ENCODE measurements at places on chromosomes 2 and 18. TPM values are rescaled to one million over a fixed set of nuclear protein-coding genes. Genes with fewer than 3 reads are reported as not detected.

POTEE gene
- total RNA-seq, result not detected

IL1R1 gene
- 39.0 TPM for total RNA-seq

GAREM2 gene
- 0.15 TPM for total RNA-seq

IL1F10 gene
- total RNA-seq, result not detected

FAHD2A gene
- 75.2 TPM for total RNA-seq

SPATA3 gene
- total RNA-seq, result not detected

DAW1 gene
- total RNA-seq, result not detected

ZNF396 gene
- total RNA-seq, result 1.2 TPM

DNA sequence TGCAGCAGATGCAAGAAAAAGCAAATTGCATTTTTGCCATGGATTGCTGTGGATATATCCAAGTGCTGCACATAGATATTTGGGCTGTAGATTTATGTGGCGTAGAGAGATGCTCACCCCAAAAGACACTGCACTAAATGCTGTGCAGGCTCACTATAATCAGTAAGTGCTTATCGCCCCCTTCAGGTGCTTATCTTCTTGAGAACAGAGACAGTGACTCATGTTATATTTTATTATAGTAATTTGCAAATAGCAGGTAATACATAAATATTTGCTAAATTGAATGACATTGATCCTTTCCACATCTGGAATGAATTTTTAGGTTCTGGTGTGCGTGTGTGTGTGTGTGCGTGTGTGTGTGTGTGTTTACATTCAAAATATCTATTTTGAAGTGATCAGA lies 36.8 kb upstream of the PLEKHM3 start:
- no peak for DNase-seq

GRCh38 chr2:207624185-207625013 lies 795 bp downstream of the METTL21A start:
- DNase-seq, result peak; percentile 76

DNA sequence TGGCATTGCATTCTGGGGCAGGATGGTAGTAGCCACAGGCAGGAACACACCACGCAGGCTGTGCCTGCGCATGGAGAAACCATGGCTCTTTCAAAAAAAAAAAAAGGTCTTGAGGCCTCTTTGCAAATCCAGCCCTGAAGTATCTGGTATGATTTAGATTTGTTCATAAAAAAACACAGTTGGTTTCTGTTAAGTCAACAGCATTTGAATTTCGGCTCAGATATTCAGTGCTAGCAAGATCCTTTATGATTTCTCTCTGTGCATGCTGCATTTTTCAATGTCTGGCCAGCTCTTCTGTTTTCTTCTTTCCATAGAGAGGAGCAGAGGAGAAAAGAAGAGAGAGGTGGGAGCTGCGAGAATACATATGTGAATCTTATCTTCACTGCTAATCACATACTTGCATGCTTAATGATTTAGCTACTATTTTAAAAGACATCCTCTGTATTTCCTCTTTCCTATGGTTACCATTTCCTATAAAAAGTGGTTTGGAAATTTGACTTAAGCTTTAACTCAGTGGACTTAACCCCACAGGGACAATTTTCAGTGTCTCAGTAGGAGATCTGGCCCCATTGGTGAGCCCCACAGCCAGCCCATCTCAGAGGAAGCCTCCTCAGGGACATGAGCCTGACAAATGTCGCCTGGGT lies 214.3 kb upstream of the APCDD1 start:
- no peak for DNase-seq

- DNase-seq, result no peak
Observed at GRCh38 chr2:9060819-9061218, 57.3 kb upstream of the MBOAT2 start.

DNA sequence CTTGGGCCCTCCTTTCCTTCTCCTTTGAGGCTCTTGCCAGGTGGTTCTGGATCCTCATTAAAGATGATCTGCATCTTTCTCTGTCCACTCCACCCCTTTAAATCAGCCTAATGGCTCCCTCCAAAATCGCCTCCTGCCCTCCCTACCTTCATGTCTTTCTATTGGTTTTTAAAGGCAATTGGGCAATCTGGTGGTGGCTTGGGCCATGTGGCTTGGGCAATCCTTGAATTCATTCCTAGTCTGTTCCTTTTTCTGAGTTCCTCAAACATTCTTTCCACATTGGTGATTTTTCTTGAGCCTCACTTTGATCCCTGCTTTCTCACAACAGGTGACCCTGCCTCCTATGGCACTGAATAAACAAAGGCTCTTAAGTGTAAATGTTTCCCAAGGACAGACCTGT lies 266.2 kb upstream of the REV1 start:
- no peak for DNase-seq

DNA sequence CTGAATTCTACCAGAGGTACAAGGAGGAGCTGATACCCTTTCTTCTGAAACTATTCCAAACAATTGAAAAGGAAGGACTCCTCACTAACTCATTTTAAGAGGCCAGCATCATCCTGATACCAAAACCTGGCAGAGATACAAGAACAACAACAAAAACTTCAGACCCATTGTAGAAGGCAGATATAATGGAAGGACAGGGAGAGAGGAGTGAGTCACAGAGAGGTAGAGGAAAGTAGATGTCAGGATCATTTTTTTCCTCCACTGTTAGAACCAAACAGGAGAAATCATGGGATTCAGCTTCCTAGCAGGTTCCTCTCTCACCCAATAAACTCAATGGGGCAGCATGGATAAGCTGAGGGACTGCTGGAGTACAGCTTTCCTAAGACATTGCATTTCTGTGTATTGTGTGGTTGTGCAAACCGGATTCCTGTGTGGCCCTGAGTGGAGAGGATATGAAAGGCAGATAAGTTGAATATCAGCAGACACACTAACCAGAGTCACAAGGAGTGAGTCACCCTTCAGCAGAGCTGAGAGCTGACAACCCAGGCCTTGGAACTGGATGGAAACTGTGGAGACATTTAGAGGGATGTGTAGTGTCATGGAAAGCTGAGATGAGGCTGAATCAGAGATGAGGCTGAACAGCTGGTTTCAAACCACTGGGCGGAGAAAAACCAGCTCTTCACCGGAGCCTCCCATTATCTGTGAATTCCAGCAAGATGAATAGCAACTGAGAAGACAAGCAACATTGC lies 60.9 kb upstream of the MMADHC start:
- DNase-seq, result no peak

DNA sequence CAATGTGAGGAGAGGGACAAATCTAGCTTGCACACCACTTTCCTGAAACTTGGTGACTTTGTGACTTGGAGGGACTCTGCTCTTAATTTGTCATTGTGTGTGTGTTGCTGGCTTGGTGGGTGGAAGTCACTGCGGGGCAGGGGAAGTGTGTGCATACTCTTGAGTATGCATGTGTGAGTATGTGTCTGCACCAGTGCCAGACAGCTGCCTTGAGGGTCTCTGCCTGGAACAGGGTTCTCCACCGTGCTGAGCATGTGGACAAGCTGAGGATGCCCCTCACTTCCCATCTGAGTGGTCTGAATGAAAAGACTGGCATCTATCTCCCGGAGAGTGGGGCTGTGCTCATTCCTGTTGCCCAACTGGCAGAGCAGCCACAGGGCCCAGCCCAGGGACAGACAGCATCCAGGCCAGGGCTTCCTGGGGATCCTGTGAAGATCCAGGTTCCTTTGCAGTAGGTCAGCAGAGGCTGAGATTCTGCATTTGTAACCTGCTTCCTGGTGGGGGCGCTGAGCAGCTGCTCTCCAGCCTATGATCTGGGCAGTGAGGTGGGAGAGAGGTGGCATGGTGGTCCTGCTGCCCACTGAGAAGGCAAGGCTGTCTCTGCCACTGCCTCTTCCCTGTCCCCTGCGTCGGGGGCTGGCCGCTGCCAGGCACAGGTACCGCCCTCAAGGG lies 138.9 kb upstream of the HAAO start:
- DNase-seq, result no peak

- no peak for DNase-seq
Observed at GRCh38 chr2:85974390-85974789, 85.6 kb upstream of the ST3GAL5 start.

DNA sequence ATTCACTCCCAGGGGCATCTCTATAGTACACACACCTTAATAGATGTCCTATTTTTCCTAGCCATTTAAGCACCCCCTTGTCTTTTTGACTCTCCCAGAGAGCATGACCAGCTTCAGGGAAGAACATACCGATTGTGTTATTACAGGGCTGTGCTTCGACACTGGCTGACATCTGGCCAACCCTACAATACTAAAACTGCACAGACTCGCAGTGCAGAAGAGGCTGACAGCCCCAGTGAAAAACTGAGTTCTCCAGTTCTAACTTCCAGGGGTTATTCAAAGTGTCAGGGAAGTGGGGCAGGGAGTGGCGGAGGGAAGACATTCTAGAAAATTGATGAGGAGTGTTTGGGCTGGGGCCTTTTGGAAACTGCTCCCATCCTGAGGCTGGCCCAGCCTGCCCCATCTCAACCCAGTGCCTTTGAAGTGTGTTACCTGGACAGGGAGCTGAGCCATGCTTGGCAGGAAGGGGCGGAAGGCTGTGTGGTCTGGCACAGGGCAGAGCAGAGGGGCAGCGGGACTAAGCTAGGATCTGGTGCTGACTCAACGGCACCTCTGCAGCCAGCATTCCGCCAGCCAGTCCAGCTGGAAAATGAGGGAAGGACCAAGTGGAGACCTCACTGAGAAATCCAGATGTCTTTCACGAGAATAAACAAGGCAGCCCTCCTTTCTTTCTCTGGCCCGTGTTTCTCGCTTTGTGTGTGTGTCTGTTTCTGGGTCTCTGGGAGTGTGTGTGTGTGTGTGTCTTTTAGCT lies 15.4 kb upstream of the IGFBP5 start:
- no peak for DNase-seq

DNA sequence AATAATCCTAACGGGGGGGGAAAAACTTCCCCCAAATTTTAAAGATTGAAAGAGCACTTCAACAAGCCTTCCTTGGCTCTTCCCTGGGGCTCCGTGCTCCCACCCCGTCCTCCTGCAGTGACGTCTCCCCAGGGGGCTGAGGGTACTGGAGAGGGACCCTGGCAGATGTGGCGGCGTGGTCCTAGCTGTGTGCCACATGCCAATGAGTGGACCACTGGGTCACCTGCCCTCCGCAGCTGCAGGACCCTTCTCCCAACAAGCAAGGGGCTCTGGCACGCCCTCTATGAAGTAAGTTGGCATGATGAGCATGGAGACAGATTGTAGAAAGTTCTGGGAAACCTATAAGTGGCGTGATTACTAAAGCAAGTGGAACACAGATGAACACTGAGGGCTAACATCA lies 46.7 kb downstream of the PXDN start:
- no peak for DNase-seq

DNA sequence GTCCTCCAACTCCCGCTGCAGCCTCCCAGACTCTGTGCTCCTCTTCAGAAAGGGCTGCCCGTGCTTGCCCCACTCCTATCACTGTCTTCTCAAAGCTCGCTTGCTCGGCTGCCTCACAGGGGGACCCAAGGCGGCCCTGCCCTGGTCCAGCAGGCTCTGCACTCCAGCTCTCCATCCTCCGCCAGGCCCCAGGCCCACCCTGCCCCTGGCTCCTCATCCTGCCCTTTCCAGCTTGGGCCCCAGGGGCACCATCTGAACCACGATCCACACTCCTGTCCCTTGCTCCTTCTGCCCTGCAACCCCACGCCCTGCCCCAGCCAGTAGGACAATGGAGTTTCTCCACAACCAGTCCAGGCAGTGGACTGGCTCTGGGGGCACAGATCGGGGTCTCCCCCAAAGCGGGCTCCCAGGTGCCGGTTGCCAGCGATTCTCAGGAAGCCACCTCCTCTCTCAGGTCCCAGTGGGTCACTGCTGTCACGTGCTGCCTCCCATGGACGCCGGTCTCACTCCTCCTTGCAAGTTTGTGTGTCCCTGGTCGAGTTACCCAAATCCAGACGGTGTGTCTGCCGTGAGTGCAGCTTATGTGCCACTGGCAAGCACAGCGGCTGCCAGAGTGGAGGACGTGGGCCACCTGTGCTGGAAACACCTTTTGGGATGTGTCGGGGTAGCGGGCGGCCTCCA lies 238.5 kb downstream of the HDAC4 start:
- peak; percentile 41 for DNase-seq

- DNase-seq, result no peak
Observed at GRCh38 chr2:28209864-28210263, 182.8 kb upstream of the FOSL2 start.

DNA sequence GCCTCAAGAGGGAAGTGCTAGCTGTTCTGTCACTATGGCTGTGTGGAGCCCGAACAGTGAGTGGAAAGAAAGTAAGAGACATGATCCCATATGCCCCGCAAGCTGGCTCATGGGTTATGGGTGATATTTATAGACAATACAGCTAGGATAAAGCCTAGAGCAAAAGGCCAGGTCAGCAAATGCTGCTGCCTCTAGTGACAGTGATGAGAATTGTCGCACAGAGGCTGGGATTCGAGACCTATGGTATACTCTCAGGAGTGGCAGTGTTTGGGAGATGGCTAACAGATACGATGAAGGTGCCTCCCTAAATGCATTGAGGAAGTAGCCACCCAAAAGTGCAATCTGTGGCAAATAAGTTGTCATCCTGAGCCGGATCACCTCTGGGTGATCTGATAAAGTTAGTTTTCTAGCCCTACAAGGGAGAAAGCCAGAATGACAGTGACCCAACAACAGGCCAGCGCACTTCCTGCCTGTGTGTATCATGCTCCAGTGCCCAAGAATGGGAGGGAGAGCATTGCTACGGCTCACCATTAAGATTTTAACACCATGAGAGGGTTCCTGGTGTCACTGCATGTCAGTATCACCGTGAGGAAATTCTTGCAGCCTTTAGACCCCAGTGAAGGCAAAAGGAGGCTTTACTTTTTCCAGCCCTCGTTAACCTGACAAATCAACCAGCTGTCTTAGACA lies 92.2 kb upstream of the TGFA start:
- DNase-seq, result no peak

All from left lobe of liver (tissue), 2 donors.